HEK293T (cell line): ENCODE measurements at places on chromosomes 2 and 18.

DNA sequence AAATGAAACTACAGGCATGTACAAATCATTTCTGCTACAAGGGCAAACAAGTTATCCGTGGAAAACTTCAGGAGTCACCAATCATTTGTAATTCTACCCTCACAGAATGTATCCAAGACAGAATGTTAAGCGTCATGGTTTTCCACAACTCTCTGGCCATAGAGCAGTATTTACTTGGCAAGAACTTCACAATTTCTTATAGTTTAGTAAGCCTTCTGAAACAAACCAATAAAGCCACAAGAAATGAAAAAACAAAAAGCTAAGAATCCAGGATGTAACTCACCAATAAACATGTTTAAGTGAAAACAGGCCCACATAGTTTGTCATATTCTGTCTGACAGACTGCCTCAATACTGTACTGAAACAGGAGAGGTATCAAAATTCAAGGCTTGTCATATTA lies 70.3 kb downstream of the LNPK start:
- DNase-seq = no peak

- DNase-seq = no peak
These were observed 20.1 kb downstream of the CYP26B1 start for GRCh38 chr2:72127401-72128058.

GRCh38 chr2:128187032-128187654 lies 96.1 kb downstream of the UGGT1 start:
- DNase-seq = no peak

- DNase-seq = no peak
These were observed 517.0 kb downstream of the SLC4A3 start for GRCh38 chr2:220144411-220144810.

GRCh38 chr2:142315346-142315745 lies 184.5 kb upstream of the LRP1B start:
- DNase-seq = no peak

DNA sequence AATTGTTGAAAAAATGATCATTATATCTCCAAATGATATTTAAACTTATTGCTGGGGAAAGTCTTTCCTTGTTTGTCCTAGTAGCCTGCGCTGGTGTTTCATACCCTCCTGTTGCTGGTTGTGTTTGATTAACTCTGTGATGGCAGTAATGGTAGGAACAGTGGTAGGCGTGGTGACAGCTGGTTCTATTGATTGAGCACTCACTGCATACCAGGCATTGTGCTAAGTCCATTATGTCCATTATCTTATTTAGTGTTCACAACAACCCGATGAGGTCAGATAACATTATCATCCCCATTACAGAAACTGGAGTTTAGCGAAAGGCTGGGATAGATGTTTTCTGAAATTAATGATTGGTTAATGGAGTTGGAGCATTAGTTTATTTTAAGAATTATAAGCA lies 77.8 kb upstream of the STON1 start:
- no peak for DNase-seq

DNA sequence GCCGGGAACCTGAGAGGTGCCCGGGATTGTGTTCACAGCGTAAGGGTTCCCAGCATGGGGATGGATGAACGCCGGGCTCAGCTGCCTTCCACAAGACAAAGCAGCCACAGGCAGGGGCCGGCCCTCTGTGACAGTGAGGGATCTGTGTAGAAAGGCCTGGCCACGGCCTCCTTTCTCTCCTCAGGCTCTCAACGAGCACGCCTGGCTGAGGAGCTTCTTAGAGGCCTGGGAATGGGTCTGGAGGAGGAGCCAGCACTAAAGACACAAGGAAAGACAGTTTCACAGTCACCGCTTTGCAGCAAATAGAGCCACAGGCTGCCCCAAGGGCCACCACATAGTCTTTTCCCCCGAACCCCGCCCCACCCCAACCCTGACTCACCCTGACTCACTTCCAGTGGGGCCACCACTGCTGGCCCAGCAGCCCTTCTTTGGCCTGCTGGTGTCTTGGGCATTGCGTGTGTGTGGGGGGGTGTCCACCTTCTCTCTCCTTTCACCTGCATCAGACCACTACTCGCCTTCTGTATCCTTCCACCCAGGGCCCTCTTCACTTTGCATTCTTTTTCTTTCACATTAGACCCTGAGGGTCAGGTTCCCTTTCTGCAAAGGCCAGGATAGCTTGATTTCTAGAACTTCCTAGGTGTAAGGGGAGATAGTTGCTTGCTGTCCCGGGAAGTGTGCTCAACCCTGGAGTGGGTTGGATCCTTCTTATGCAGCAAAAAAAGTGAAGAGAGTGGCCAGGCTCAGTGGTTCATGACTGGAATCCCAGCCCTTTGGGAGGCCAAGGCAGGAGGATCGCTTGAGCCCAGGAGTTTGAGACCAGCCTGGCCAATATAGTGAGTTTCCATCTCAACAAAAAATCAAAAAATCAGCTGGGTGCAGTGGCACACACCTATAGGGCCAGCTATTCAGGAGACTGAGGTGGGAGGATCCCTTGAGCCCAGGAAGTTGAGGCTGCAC lies 19.3 kb upstream of the HPCAL1 start:
- no peak for DNase-seq

DNA sequence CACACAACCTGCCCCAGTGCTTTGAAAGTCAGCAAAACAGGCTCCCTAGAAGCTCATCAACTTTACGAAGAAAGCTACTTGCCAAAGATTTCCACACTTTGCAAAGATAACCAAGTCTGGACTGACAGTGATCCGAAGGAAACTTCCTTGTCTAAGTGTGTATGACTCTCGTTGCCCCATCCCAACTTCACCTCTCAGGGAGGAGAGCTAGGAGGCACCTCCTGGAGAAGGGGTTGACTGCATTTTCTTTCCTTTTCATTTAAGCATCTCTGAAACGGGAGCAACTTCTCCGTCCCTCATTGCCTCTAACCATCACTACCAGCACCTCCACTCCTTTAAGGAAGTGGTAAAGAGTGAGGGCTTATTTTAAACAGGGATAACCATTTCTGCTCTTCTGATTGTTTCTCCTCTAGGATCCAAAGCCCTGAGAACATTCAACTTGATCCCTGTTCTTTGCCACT lies 7.0 kb downstream of the ZEB2 start:
- no peak for DNase-seq

GRCh38 chr18:61901323-61901986 lies 8.6 kb upstream of the RNF152 start:
- DNase-seq = peak; percentile 59

DNA sequence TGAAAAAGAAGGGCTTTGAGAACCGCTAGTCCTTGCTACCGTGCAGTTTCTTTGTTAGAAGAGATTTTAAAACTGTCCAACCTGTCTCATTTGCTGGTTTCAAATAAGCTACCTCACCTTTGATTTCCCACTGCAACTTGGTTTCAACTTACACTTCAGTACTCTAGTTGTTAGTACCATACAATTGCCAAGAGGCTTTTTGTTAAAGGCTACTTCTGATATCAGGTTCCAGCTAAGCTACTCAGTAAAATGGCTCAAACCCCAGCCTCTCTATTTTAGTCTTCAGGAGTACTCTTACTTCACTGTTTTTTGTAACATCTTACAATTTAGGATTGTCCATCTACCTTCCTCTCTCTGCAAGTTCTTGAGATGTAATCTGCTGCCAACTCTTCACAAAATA lies 91.6 kb downstream of the INO80D start:
- DNase-seq = no peak

DNA sequence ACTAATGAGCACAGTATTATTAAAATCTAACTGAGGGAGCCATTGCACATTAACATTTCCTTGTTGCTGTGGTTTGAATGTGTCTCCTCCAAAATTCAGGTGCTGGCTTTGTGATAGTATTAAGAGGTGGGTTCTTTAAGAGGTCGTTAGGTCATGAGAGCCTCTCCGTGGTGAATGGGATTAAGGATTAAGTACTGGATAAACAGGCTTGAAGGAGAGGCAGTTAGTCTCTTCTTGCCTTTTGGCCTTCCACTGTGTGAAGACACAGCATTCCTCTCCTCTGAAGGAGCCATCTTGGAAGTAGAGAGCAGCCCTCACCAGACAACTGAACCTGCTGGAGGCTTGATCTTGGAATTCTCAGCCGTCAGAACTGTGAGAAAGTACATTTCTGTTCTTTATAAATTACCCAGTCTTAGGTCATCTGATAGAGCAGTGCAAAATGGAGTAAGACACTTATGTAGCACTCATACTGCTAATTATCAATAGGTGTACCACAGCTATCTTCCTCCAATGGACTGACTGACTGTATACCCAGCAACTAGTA lies 182.7 kb downstream of the MYO3B start:
- DNase-seq = no peak

GRCh38 chr2:206937555-206937954 lies 1.8 kb upstream of the CPO start:
- no peak for DNase-seq

DNA sequence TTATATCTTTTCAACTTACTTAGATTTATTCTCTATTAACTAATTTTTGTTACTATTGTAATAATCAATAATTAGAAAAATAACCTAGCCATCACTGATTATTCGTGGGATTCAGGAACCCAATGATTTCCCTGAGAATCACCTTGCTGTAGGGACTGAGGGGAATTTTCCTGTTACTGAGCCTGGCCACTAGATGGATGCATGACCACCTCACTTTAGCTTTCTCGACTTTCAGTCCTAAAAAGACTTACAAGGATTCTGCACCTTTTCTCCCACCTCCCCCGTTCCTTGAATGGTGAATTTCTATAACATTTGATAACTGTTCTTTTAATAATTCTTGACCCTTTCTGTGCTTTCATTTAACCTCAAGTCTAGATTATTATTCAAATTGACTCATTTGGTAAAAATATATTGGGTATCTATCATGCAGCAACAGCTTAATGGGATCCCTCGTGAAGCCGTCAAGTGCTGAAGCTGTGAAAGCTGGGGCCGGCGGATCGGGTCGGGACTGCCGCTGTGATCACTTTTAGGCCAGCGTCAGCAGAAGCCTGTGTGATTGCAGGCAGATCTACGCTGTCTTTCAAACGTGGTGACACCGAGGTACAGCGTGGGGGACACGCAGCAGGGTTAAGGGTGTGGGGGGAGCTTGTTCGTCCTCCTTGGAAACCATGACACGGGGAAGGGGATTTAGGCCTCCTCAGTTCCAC lies 38.8 kb upstream of the TMEM18 start:
- peak; percentile 38 for DNase-seq

- no peak for DNase-seq
These were observed 16.5 kb upstream of the SERPINB7 start for GRCh38 chr18:63758615-63759240.

GRCh38 chr2:97713296-97714083 lies at the start of gene ZAP70:
TSS of gene ZAP70 (plus strand) at chr2:97713576. CDS start at chr2:97724037, 10,461 bp downstream.
- DNase-seq = no peak

- DNase-seq = peak; percentile 69
These were observed 483 bp downstream of the TRAPPC8 start for GRCh38 chr18:31942291-31942998.

DNA sequence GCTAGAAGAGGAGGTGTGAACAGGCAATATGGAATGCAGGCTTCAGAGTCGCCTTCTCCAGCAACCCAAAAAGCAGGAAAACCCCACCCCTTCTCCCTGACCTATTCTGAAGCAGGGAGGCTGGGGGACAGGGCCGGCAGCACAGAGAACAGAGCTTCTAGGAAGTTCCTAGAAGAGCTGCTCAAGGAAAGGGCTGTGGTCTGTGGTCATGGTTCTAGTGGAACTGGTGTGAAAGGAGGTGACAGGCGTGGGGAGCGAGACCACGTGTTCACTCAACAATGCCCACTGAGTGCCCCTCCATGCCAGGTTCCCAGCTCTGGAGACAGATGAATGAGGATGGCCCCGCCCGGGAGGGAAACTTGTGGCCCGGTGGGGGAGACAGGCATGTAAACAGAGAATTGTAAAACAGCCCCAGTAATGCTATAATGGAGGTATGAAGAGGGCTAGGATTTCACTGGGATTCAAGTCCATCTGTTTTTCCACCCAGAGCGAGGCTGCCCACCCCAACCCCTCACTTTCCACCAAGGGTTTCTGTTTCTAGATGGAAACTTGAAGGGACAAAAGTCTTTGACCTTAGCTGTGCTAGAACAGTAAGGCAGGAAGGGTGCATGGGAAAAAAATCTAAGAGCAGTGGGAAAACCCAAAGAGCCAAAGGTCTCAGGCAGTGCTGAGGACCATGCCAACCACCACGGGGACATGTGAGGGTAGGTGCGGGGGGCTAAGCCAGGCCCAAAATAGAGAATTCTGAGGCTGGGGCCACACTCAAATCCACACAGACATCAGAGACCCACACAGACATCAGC lies 71.8 kb downstream of the TNS1 start:
- no peak for DNase-seq

DNA sequence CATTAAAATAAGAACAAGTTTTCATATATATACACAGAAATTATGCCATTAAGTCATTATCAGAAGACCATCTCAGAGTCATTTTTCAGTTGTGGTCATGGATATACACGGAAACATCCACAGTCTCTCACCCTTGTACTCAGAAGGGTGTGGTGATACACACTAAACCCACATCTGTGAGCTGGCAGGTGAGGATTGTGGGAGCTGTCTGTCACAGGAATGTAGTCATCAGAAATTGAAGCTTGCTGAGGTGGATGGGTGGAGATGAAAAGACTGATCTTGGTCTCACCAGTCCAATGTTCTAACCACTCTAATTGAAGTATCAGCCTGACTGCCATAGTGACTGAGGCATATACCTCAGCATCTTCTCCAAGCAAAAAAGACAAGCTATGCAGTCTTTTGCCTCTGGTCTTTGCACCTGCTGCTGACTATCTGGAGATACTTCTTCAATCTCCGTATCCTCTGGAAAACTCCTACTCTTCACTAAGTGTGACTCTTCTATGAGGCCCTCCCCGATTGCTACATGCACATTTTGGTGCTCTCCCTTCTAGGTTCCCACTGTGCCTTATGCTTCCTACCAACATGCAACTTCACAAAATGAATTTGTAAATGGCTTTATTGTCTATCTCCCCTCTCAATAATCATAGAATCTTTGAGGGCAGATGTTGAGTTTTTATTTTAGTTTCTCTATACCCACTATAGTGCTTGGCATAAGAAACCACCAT lies 232.8 kb downstream of the DYM start:
- DNase-seq = no peak

GRCh38 chr18:23619388-23619881 lies 33.1 kb upstream of the NPC1 start:
- DNase-seq = no peak

- no peak for DNase-seq
These were observed 165.2 kb upstream of the APCDD1 start for GRCh38 chr18:10289251-10289650.

GRCh38 chr18:11150271-11150615 lies 874 bp upstream of the PIEZO2 start:
- DNase-seq = no peak

DNA sequence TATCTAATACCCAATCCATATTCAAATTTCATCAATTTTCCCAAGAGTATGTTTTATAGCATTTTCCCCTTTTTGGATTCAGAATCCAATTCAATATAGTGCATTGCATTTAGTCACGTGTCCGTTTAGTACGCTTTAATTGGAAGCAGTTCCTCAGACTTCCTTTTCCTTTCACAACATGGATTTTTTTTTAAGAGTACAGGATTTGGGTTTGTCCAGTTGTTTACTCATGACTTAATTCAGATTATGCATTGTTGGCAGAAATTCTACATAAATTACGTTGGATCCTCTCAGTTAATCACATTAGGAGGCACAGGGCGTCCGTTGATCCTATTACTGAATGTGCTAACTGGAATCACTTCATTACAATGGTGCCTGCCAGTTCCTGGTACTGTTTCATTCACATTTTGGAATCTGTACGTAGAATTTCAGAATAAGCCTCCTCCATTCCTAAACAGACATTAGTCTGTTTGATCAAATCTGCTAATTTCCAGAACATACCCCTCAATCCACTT lies 70.0 kb upstream of the ATIC start:
- DNase-seq = no peak
